ENCODE measurements at places on chromosomes 5 and 9.

GRCh38 chr9:79408617-79409016 is 163.1 kb upstream of the TLE4 start:
- no peak for DNase-seq

- no peak for DNase-seq
Observed at GRCh38 chr9:35397216-35397698, 92.7 kb upstream of the RUSC2 start.

GRCh38 chr9:16687678-16688369 is 182.6 kb downstream of the BNC2 start:
- no peak for DNase-seq

- no peak for DNase-seq
Observed at GRCh38 chr5:107665036-107665570, 5.6 kb downstream of the EFNA5 start.

GRCh38 chr9:130241198-130241535 is 24.4 kb upstream of the HMCN2 start:
- DNase-seq, result no peak

GRCh38 chr5:67221487-67222242 is 25.1 kb upstream of the CD180 start:
- no peak for DNase-seq

DNA sequence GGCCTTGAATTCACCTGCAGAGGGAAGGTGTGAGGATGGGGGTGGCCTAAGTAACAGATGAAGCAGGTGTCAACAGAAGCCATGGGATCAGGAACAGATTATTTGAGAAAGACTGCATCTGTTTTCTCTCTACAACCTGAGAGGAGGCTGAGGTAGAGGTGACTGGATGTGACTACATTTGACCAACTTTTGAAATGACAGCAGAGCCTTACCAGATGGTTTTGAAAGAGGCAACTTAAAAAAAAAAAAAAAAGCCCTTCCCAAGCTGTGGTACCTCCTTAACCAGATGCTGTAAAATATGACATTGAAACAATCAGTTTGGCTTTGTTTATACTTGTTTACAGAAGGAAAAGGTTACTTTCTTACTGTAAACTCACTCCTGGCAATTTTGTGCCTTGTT is 108.6 kb downstream of the TRIO start:
- peak; percentile 99 for DNase-seq

GRCh38 chr5:133230823-133231578 is 179.2 kb downstream of the HSPA4 start:
- DNase-seq, result no peak

GRCh38 chr5:133846478-133847226 is 121.8 kb downstream of the C5orf15 start:
- DNase-seq, result no peak

GRCh38 chr5:33934176-33934575 is 2.0 kb upstream of the RXFP3 start:
- no peak for DNase-seq

DNA sequence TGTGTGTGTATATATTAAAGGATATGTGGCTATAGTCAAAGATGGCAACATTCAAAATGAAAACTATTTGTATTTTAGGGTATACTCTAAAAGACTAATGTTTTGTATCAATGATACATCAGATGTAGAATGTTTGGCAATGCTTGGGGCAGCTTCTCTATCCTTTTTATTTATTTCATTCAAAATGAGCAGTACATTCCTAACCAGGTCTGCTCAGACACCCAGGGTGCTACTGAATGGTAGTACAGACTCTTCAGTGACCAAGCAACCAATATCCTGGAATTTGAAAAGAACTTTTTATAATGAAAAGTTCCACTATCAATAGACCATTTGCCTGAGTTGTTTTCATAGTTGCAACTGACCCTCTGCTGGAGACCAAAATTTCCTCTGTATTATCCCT is 23.9 kb downstream of the MEGF9 start:
- DNase-seq, result no peak
